SK-MEL-5 (cell line): ENCODE measurements at places on chromosomes 1 and 21. TPM values are rescaled to one million over a fixed set of nuclear protein-coding genes. Genes with fewer than 3 reads are reported as not detected.

- DNase-seq, result peak; percentile 62
These were observed 1.3 kb upstream of the GPATCH4 start for GRCh38 chr1:156602557-156602993.

DNA sequence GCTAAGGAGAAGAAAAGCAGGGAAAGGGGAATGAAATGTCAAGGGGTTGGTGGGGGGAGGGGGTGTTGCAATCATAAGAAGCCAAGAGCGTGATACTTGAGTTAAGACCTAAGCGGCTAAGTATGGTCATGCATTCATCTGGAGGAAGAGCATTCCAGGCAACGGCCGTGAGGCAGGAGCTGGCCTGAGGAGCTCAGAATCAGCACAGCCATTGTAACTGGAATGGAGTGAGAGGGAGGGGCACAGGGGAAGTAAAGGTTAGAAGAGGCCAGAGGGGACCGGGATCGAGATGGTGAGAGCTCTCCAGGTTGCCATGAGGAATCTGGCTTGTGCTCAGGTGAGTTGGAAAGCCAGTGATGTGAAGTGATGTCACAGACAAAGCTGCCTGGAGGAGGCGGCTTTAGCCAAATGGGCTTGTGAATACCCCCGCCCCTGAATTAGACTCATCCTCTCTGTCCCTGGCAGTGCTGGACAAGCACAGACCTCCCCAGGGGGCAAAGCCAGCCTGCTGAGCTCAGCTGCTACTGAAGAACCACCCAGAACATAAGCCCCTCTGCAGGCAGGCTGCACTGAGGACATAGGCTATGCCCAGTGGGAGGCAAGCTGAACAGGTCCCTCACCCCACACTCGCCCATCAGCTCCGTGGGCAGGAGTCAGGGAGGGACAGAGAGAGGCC is 61.1 kb upstream of the LAPTM5 start:
- DNase-seq, result no peak

DNA sequence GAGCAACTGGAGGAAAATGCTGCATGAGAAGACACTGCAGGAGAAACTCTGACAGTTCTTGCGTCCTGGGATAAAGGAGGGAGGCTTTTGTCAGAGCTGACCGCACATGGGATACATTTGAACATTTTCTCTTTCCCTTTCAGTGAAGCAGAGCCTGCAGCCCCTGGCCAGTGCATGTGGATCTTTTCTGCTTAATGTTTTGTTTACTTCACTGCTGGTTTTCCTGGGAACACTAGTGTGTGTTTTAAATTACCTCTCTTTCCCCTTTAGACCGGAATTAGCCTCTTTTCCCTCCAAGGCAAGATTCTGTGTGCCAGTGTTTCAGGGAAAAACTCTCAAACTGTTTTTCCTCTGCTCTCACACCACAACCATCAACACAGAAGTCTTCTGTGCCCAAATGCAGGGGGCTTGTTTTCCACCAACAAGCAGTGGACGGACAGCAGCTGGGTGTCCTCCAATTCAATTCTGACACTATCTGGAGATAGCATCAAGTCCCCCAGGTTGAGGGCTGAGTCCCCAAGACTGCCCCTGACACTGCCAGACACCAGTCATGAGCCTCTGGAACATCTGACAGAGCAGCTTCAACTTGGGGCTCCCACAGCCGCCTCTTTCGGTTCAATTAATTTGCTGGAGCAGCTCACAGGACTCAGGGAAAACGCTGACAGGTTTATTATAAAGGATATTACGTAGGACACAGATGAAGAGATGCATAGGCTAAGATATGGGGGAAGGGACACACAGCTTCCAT is 136.2 kb downstream of the RHOU start:
- no peak for DNase-seq

DNA sequence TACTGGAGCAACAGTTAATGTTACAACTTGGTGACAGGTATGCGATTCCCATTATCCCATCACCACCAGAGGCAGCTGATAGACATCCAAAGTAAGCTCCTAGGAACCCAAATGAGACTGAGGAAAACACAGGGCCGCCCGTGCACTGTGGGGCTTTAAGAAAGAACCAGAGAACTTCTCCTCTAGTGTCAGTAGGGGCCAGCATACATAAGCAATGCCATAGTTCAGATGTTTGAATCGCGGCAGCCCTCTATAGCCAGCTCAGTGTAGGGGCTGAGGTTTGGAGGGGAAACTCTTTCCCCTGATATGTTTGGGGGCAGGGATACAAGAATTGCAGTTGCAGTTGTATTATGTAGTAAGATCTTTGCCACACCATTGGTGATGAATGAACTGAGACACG is 593.3 kb upstream of the NCAM2 start:
- peak; percentile 8 for DNase-seq

DNA sequence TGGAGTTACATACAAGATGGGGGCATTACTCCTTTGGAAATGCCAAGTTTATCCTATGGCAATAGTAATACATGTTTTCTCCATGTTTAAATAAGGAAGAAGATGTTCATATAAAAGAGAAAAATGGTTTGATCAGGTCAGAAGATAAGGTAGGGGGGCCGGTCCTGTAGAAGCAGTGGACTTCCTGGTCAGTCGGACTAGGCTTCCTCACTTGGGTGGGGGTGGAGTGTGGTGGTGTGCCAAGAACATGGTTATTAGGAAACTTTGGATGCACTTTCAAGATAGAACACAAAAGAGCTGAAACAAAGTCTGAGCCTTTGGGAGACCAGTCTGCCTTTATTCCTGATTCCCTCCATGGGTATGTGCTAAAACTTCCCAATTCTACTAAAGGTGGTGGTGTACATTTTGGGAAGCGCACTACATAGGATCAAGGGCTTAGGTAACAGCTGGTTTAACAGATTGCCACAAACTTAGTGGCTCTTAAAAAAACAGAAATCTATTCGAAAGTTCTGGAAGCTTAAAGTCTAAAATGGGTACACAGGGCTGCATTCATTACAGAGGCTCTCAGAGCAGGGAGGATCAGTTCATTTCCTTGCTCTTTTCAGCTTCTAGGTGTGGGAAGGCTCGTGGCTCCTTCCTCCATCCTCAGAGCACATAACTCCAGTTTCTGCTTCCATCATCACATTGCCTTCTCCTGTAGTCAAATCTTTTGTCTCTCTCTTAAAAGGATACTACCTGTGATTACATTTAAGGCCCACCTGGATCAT is 64.6 kb downstream of the KDM1A start:
- no peak for DNase-seq

The RNU1-4 gene
- under 0.01 TPM in 1 of 2 replicates, not detected in the other for total RNA-seq

DNA sequence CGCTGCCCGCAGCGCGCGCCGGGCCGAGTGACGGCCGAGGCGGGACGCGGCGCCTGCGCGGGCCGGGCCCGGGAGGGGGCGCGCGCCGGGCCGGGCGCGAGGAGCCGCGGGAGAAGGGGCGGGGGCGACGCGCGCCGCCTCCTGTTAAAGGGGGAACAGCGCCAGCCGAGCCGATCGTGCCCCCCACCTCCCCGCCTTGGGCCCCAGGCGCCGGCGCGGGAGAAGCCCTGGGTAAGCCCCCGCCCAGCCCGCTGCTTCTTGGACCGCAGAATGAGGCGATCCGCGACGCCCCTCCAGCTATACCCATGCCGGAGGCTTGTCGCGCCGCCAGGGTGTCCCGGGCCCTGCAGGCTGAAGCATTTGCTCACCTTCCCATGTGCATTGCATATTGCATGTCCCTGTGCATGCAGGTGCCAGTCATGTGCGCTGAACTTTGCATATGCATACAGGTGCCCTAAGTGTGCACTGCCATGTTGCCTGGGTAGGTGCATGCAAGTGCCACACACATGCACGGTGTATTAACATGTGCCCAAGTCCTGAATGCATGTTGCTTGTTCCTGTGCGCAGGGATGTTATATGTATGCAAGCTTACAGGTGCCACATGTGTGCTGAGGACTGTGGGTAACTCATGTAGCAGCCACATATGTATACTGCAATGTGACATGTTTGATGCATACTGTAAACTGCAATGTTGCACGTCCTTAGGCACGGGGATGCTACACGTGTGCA is at the start of gene ADGRB2:
TSS of gene ADGRB2 (minus strand) at position 29 of the 729 bp plus-strand sequence. CDS start 7,119 bp downstream, outside the sequence.
- no peak for DNase-seq

- no peak for DNase-seq
These were observed 26.5 kb downstream of the TSNAX start for GRCh38 chr1:231554969-231555368.

DNA sequence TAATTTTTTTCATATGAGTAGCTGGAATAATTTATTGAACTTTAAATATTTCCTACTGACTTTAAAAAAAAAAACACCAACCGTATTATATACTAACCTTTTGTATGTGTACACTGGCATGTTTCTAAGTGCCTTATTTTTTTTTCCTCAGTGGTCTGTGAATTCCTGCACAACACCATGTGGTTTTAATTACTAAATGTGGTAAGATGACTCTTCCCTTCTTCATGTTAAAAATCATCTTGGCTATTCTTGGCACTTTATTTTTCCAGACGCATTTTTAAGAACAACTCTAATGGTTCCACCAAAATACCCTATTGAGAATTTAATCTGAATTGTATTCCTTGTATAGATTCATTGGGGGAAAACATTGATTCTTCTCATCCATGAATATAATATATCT is 28.4 kb downstream of the PPP2R5A start:
- DNase-seq, result no peak

DNA sequence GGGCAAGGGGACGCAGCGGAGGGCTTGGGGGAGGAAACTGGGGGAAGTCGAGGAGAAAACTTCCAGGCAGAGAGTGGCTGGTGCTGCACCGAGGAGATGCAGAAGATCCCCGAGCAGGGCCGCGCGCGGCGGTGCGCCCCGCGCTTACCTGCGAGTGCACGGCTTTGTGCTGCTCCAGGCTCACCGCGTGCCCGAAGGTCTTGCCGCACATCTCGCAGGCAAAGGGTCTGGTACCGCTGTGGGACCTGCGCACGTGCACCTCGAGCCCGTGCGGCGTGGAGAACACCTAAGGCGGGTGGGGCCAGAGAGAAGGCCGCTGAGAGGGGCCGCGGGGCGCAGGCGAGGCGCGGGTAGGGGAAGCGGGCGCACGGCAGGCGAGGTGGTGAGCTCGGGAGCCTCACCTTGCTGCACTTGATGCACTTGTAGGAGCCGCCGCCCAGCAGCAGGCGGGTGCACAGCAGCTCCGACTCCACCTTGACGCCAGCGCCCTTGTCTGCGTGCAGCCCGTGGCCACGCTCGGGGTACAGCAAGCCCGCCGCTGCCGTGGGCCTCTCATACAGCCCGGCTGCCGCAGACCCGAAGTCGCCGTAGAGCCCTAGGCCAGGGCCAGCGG is 6.4 kb downstream of the GFI1 start:
- DNase-seq, result no peak

The GBP5 gene
- not detected in 2 replicates for total RNA-seq

DNA sequence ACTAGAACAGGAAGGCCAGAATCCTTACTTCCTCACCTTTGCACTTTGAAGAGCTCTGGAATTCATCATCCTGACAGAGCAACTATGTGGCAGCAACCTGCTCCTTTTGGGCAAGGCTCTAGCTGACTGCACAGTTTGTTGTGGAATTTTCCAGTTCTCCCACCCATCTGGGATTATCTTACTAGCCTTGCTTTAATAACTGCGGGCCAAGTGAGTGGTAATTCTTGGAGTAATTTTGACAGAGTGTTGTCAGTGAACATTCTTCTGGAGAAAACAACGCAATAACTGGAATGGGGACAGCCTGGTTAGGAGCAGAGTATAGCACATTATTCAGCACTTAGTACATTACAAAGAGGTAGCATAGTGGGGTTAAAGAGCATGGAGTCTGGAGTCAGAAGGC is 75.3 kb downstream of the NTMT2 start:
- no peak for DNase-seq

DNA sequence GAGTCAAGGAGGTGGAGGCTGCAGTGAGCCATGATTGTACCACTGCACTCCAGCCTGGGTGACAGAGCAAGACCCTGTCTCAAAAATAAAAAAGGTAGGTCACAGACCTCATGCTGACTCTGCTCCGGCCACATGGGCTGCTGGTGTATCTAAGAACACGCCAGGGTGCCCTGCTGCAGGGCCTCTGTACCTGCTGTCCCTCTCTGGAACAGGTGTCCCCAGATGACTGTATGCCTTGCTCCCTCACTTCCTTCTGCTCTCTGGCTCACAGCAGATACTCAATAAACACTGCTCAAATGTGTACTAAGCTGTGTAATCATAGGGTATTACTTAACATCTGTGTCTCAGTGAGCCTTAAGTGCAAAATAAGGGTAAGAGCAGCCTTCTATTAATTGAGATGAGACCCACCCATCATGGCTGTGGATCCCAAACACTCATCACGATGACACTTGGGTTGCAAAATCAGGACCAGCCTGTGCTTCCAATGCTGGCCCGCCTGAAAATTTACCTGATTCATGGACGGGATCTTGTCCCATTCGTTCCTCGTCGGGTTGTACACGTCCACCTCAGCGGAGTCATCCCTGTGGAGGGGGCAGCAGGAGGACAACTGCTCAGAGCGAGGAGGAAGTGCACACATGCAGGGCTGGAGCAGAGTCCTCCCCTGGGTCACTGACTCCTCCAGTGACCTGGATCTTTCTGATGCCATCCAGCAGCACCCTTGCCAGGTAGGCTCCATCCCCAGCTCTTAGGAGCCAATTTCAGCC is 7.5 kb downstream of the KLHL21 start:
- no peak for DNase-seq

The LCE1D gene
- total RNA-seq, result not detected in 2 replicates

DNA sequence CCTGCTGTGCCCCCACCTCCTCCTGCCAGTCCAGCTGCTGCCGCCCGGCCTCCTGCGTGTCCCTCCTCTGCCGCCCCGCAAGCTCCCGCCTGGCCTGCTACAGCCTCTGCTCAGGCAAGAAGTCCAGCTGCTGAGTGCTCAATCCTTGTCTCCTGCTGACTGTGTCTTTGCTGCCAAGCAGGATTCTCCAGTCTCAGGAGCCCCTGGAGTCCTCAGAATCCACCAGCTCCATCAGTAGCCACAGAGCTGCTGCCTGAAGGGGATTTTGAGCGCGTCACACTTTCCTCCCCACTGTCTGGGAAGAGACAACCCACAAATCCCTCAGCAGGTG is 973 bp downstream of the KRTAP10-11 start:
- DNase-seq, result no peak
